ENCODE measurements at places on chromosomes 7 and 10. TPM values are rescaled to one million over a fixed set of nuclear protein-coding genes. Genes with fewer than 3 reads are reported as not detected.
A peak's percentile ranks its signal among the peaks of the same experiment; 100 is the strongest.

The IKZF1 gene
- polyA plus RNA-seq, result not detected

The CYP2E1 gene
- polyA plus RNA-seq, result 0.19 TPM

DNA sequence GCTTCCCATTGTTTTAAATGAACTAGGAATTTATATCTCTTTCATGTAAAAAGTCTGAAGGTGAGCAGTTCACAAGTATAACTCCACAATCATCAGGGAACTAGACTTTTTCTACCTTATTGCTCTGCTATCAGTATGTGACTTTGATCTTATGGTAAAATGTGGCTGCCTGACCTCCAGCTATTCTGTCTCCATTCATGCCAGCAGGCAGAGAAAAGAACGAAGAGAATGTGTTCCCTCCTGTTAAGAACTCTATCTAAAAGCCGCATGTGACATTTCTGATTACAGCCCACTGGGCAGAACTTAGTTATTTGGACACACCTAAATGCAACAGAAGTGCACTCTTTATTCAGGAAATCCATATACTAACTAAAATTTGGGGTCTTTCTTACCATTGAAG lies 102.8 kb upstream of the MBL2 start:
- DNase-seq, result no peak

DNA sequence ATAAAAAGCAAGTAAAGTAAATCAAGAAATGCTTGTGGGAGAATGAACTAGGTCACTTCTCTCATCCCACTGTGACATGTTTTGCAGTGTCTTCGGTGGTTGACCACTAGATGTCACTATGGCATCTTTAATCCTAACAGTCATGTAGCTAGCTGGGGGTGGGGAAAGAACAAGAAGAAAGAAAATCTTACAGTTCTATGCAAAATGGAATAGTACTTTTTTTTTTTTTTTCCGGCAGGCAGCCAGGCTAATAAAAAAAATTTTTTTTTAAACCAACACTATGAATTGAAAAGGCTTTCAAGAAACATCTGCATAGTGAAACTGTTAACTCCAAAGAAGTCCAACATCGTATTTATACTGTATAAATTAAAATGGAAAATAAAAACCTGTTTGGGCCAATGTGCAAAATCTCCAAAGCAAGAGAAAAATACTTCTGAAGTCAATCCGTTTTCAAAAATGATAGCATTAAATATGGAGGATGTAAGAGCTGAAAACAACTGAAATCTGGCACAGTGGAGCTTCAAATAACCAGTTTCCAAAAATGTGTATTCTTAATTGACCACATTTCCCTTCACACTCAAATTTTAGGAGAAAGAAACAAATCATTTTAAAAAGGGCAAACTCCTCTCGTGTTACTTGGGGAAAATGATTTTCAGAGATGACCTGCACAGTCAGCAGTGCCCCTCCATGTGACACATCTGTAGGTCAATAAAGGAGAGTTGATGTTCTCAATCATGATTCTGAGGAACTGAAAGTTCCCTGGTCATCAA lies 38.5 kb downstream of the CDK1 start:
- peak; percentile 28 for DNase-seq

GRCh38 chr7:103063895-103064294 lies 10.7 kb downstream of the FBXL13 start:
- no peak for DNase-seq

- DNase-seq, result no peak
These were observed 24.1 kb upstream of the SH2B2 start for GRCh38 chr7:102262546-102262945.

DNA sequence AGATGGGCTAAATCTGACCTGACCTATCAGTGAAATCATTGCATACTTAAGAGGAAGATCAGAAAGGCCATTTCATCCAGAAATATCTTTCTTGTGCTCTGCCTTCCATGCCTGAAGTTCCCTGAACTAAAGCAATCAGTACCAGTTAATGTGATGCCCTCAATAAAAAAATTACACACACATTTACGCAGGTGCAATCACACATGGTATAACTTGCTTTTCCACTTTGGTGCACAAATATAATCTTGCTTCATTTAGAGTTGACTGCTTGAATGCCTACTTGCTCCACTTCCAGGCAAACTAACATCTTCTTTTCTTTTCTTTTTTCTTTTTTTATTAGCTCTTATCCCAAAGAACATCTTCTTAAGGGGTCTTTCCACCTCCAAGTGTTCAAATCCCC lies 58.3 kb upstream of the KIF5B start:
- DNase-seq, result no peak

Data from foreskin keratinocyte (primary cell).